ENCODE measurements at places on chromosomes 4 and X.

DNA sequence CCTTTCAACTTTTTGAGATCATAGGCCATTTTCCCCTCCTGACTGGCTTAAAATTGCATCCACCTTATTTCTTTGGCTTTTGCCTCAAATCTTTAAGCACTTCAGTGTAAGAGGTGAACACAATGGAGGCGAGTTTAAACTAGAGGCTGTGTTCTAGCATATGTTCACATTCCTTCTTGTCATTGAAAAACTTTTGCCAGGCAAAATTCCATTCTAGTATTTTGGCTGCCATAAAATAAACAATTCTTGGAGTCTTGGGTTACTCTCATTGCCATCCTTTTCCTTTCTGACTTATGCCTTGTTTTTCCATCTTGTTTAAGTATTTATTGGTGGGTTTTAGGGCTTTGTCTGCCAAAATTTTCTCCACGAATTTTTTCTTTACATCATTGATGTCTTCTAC, 137.3 kb upstream of the ANXA10 start:
- no peak overlapping the region for H3K27ac ChIP-seq
- no peaks in the 10 kb centered on the region for H3K27me3 ChIP-seq
- no peaks in the 10 kb centered on the region for H3K36me3 ChIP-seq
- no peak for DNase-seq
- no peak overlapping the region for H3K4me3 ChIP-seq

- no peaks in the 10 kb centered on the region for H3K27me3 ChIP-seq
- no peak for DNase-seq
- H3K36me3 ChIP-seq = no peaks in the 10 kb centered on the region
- no peak overlapping the region for H3K27ac ChIP-seq
Measured at GRCh38 chrX:16067886-16068515, 55.4 kb upstream of the GRPR start.

- no peak for DNase-seq
- no peaks in the 10 kb centered on the region for H3K4me1 ChIP-seq
- no peak overlapping the region for H3K27ac ChIP-seq
- no peak overlapping the region for H3K4me3 ChIP-seq
- no peaks in the 10 kb centered on the region for H3K27me3 ChIP-seq
Measured at GRCh38 chrX:139039041-139039440, 327.5 kb upstream of the FGF13 start.

- peaks cover 9% of the 10 kb centered on the region for H3K4me1 ChIP-seq
- DNase-seq = no peak
- H3K27me3 ChIP-seq = peaks cover 2% of the 10 kb centered on the region
- no peak overlapping the region for H3K4me3 ChIP-seq
- H3K36me3 ChIP-seq = peaks cover 3% of the 10 kb centered on the region
Measured at GRCh38 chrX:46039526-46039925, 505.7 kb downstream of the ZNF674 start.

GRCh38 chr4:20724915-20725314, 24.7 kb downstream of the PACRGL start:
- H3K27me3 ChIP-seq = no peaks in the 10 kb centered on the region
- peaks cover 55% of the 10 kb centered on the region for H3K36me3 ChIP-seq
- no peak overlapping the region for H3K4me3 ChIP-seq

- no peaks in the 10 kb centered on the region for H3K27me3 ChIP-seq
- DNase-seq = no peak
- H3K4me3 ChIP-seq = no peak overlapping the region
- H3K27ac ChIP-seq = no peak overlapping the region
Measured at GRCh38 chr4:65416891-65417290, 253.4 kb downstream of the EPHA5 start.

DNA sequence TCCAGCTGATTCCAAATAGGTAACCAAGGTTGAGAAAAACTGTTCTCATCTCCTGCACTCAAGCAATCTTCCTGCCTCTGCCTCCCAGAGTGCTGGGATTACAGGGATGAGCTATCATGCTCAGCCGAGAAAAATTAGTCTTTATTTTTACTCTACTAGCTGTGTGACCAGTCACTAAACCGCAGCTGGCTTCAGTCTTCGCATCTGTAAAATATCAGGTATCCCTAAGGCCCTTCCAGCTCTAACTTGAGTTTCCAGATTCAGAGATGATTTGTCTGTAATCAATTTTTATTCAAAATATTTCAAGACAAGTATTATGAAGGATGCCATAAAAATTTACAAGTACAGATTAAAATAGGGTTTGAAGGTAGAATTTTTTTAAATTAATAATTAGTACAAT, 3.5 kb downstream of the ADH6 start:
- H3K36me3 ChIP-seq = no peaks in the 10 kb centered on the region
- DNase-seq = no peak
- H3K4me3 ChIP-seq = no peak overlapping the region
- no peaks in the 10 kb centered on the region for H3K4me1 ChIP-seq
- H3K27ac ChIP-seq = no peak overlapping the region

DNA sequence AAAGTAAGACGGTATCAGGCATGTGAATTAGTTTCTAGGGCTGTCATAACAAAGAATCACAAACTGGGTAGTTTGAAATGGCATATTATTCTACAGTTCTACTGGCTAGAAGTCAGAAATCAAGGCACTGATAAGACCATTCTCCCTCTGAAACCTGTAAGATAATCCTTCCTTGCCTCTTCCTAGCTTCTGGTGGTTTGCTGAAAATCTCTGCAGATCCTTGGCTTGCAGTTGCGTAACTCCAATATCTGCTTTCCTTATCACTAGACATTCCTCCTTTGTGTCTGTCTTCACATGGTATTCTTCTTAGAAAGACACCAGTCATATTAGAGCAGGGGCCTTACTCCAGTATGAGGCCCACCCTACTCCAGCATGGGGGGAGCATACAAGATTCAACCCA, 19.6 kb upstream of the LCORL start:
- H3K27ac ChIP-seq = no peak overlapping the region
- DNase-seq = no peak
- no peaks in the 10 kb centered on the region for H3K4me1 ChIP-seq
- peaks cover 18% of the 10 kb centered on the region for H3K27me3 ChIP-seq

GRCh38 chr4:45467157-45467556, 656.7 kb downstream of the GABRG1 start:
- no peaks in the 10 kb centered on the region for H3K27me3 ChIP-seq
- DNase-seq = no peak
- H3K27ac ChIP-seq = no peak overlapping the region
- H3K4me3 ChIP-seq = no peak overlapping the region
- H3K4me1 ChIP-seq = no peaks in the 10 kb centered on the region
- H3K36me3 ChIP-seq = no peaks in the 10 kb centered on the region

- peak; percentile 5 for DNase-seq
- H3K4me3 ChIP-seq = no peak overlapping the region
- peaks cover 5% of the 10 kb centered on the region for H3K4me1 ChIP-seq
- no peak overlapping the region for H3K27ac ChIP-seq
- H3K27me3 ChIP-seq = no peaks in the 10 kb centered on the region
Measured at GRCh38 chr4:1192091-1192492, 19.7 kb upstream of the SPON2 start.

GRCh38 chrX:110531873-110532580, 173.4 kb downstream of the RTL9 start:
- H3K27ac ChIP-seq = no peak overlapping the region
- H3K4me3 ChIP-seq = no peak overlapping the region
- H3K4me1 ChIP-seq = no peaks in the 10 kb centered on the region
- H3K27me3 ChIP-seq = no peaks in the 10 kb centered on the region
- no peak for DNase-seq

DNA sequence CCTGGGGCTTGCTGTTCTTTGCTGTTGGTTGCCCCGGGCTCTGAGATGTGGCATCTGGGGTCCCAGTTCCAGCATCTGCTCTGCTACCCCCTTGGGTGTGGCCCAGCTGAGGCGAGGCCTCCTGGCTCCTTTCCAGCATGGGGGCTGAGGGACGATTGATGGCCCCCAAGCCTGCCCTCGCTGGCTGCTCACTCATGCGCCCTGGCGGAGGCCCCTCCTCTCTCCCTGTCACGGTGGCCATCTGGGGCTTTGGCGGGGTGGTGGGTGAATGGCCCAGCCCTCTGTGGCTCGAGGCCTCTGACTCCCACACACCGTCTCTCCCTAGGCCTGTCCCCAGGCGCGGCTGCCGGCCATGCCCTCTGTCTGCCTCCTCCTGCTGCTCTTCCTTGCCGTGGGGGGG, 1.8 kb downstream of the PLXNA3 start:
- no peak overlapping the region for H3K4me3 ChIP-seq
- no peak overlapping the region for H3K27ac ChIP-seq
- peaks cover 1% of the 10 kb centered on the region for H3K36me3 ChIP-seq
- no peak for DNase-seq
- no peaks in the 10 kb centered on the region for H3K27me3 ChIP-seq

DNA sequence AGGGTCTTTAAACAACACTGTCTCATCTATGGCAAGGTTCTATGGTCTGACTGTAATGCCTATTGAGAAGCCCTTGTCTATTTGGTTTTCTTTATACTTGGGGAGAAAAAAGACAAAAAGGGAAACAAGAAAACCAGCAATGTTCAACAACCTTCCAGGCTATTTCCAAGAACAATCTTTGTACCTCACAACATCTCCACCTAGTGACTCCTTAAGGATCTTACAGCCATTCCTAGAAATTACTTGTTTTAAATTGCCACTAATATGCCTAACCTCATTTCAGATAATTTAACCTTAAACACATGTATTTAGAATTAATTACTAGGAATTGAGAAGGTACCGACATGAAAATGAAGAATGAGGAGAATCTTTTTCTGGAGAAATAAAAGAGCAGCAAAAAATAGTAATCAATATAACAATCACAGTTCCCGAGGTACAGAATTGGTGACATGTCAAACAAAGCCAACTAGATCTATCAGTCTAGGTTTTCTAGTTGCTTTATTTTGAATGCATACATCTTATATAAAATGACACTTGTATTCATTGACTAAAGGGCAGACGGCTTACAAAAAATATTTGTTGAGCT, 1.6 kb upstream of the RBM46 start:
- H3K4me1 ChIP-seq = no peaks in the 10 kb centered on the region
- no peak overlapping the region for H3K27ac ChIP-seq
- peaks cover 16% of the 10 kb centered on the region for H3K27me3 ChIP-seq
- H3K36me3 ChIP-seq = no peaks in the 10 kb centered on the region
- H3K4me3 ChIP-seq = no peak overlapping the region

DNA sequence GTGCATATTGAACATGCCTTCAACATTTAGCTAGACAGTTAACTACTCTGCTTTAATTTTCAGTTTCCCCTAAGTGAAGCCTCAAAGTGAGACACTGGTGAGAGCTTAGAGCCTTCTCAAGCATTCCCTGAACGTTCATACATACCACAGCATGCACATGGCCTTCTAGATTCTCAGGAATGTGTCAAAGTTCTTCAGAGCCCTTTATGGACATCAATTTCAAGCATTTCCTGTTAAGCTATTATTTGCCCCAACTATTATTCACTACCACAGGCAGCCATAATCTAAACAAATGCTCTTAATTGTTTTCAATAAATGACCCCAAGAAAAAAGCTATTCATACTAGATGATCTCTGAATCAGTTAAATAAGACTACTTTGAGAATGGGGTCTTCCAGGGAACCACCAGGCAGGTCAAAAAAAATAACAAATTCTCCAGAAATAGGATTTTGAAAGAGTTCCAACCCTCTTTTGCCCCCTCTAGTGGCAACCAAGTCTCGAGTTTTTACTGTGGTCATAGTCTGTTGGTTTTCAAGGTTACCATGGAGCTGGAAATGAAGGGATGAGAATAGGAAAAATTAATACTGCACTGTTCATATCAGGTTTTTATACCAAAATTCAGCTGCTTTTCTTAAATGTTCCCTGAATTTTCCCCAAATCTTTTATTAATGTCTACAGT, 235.4 kb downstream of the RAB28 start:
- DNase-seq = no peak
- no peaks in the 10 kb centered on the region for H3K27me3 ChIP-seq
- no peaks in the 10 kb centered on the region for H3K4me1 ChIP-seq
- no peak overlapping the region for H3K4me3 ChIP-seq
- peaks cover 20% of the 10 kb centered on the region for H3K36me3 ChIP-seq
- no peak overlapping the region for H3K27ac ChIP-seq

DNA sequence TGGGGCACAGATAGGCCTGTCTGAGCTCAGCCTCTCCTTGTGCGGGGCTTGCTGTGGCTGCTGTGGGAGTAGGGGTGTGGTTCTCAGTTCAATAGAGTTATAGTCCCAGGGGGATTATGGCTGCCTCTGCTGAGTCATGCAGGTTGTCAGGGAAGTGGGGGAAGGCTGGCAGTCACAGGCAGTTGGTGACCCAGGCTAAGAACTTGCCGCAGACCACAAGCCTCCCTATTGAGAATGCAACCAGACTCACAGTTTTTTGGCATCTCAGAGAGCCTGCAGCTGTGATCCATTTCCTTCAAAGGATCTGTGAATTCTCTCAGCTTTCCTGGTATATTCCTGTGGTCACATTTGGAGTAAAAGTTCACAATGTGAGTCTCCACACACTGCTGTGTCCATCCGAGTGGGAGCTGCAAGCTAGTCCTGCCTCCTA, 364.9 kb downstream of the ZNF674 start:
- DNase-seq = peak; percentile 8
- H3K36me3 ChIP-seq = no peaks in the 10 kb centered on the region
- H3K4me1 ChIP-seq = peaks cover 4% of the 10 kb centered on the region
- H3K4me3 ChIP-seq = no peak overlapping the region

- no peaks in the 10 kb centered on the region for H3K36me3 ChIP-seq
- peak; percentile 8 for DNase-seq
- H3K4me3 ChIP-seq = no peak overlapping the region
- no peaks in the 10 kb centered on the region for H3K4me1 ChIP-seq
- no peak overlapping the region for H3K27ac ChIP-seq
Measured at GRCh38 chrX:51641421-51642021, 22.8 kb upstream of the CENPVL3 start.

GRCh38 chr4:5822619-5823018, 70.3 kb downstream of the CRMP1 start:
- H3K4me3 ChIP-seq = no peak overlapping the region
- H3K27me3 ChIP-seq = no peaks in the 10 kb centered on the region
- peaks cover 11% of the 10 kb centered on the region for H3K4me1 ChIP-seq
- H3K36me3 ChIP-seq = no peaks in the 10 kb centered on the region
- DNase-seq = no peak
- no peak overlapping the region for H3K27ac ChIP-seq

DNA sequence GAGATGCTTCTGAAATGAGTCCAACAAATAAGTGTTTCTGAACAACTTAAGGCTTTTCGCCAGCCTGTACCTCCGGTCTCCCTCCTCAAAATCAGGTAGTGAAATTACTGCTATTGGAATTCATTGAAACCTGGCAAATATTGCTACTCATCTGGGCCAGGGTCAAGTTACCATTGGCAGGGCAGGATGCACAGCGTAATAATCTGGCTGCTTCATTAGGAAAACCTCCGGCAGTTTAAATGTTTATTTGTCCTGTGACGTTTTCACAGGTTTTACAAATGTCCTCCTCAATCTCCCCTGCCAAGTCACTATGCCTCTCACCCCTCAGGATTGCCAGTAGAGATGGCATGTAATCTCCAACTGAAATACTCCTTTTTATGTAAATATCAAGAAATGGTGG, 92.6 kb upstream of the KDR start:
- H3K27me3 ChIP-seq = peaks cover 2% of the 10 kb centered on the region
- no peak for DNase-seq
- H3K4me1 ChIP-seq = no peaks in the 10 kb centered on the region

GRCh38 chrX:154002215-154002719, 17.4 kb downstream of the IRAK1 start:
- H3K4me1 ChIP-seq = peaks cover 11% of the 10 kb centered on the region
- H3K27me3 ChIP-seq = no peaks in the 10 kb centered on the region

- H3K4me1 ChIP-seq = peaks cover 13% of the 10 kb centered on the region
- H3K27ac ChIP-seq = no peak overlapping the region
- no peaks in the 10 kb centered on the region for H3K27me3 ChIP-seq
- no peak overlapping the region for H3K4me3 ChIP-seq
- peak; percentile 61 for DNase-seq
Measured at GRCh38 chr4:184688447-184688846, 38.9 kb downstream of the PRIMPOL start.

- H3K4me3 ChIP-seq = no peak overlapping the region
- H3K4me1 ChIP-seq = no peaks in the 10 kb centered on the region
Measured at GRCh38 chr4:132691668-132692067, 457.4 kb upstream of the PCDH10 start.
